GM12878 (cell line): ENCODE measurements at places on chromosomes 6 and 20.

DNA sequence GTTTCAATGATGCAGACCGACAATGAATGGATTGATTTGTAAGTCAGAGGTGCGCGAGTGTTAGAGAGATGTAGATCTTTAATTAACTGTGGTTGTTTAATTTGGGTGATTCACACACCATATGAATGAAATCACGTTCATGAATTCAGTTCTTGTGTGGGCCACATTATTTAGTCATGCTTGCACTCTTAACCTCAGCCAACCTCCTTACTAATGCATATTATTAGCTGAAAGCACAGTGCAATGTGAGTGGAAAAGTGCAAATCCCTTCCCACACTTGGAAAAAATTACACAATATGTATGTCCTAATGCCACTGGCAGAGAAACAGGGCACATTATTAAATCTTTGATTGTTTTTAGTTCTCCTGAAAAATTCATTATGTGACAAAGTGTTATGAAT, 512.5 kb downstream of the BCKDHB start:
- no peak for DNase-seq

DNA sequence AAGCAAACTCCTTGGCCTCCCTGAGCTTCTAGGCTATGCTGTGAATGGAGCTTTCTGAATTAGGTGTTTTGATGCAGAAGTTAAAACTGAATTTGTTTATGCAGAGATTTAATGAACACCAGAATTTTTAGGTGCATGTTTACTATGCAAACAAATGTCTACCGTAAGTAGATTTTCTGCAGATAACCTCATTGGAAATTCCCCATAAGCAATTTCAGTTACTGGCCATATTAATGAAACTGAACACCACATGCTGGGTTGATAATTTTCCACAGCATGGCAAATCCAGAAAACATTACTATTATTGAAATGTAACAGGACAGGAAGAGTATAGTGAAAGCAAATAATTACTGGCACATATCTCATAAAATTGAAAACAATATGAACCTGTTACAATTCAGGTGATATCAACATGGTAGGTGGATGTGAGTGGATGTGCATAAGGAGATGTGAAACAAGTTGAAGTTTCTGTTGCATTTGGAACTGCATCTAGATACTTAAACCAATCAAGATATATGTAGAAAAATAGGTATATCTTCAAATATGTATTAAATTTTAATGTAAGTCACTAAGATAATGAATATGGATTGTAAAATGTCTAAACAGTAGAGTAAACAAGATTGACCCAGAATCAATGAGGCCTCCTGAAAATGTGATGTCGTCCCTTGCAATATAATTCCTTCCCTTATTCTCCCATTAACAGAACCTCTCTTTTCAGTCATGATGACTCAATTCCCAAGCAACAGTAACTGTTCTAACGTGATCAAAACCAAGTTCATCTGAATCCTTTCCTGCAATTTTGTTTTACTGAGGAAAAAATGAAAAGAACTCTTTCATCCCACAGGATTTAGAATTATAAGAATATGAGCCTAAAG, 11.0 kb downstream of the PTCHD4 start:
- DNase-seq, result no peak

DNA sequence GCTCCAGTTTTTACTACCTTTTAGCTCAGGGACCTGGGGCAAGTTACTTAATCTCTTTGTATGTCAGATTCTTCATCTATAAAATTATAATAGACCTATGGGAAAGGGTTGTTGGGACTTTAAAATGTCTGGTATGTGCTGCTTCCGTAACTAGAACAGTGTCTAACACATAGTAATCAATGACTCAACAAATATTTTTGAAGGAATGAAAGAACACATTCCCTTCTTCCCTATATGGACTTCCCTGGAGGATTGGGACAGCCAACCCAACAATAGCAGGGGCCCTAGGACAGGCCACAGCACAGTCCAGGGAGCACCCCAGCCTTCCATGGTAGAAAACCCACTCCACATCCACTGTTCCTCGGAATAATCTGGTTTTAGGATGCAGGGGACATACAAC, 50.7 kb upstream of the TPD52L1 start:
- DNase-seq, result no peak

DNA sequence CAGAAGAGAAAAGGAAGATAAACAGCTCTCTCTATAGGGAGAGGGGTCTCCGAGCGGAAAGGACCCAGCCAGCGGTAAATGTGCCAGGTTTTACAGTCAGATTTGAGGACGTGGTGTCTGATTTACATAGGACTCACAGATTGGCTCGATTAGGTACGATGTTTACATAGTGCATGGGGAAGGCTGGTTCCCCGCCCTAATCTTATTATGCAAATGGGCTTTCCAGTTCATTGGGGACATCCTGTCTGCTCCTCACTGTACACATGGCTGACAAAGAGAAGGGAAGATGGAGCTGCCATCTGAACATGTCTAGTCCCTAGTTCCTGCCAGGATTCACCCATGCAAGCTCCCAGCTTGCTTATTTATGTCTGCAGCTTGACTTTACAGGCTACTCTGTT, 119.9 kb downstream of the RNF144B start:
- no peak for DNase-seq

DNA sequence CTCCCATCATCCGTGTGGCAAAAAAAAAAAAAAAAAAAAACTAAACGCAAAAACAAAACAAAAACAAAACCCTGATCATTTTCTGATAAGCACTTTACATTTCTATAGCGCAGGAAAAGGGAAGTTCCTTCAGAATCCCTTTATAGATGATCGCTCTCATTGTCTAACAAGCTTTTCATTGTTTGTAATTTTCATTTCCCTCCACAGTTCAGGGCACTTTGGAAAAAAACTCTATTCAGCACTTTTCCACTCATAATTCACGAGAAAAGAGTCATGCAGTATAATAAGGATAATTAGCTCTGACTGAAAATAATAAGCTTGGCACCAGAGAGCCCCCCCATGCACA, 89.4 kb upstream of the ATXN1 start:
- DNase-seq, result no peak

DNA sequence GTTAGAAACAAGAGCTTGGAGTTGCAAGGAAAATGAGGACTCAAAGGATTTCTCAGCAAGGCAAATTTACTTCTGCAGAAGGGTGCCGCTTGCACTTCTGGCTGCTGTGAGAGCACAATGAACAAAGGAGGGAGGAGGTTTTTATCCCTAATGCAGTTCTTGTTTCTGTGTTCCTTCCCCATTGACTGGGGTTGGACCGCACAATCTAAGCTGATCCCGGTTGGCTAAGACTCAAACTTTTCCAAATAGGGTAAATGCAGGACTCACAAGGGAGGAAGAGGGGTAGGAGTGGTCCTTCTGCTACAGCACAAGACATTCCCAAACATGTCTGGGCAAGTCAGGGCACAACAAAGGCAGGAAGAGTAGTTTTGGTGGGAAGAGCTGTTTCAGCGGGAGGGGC, 249.6 kb upstream of the MOCS1 start:
- no peak for DNase-seq

GRCh38 chr6:106913676-106914280, 60.8 kb downstream of the CD24 start:
- peak; percentile 63 for DNase-seq

GRCh38 chr20:42988319-42988718, 201.4 kb downstream of the PTPRT start:
- no peak for DNase-seq

DNA sequence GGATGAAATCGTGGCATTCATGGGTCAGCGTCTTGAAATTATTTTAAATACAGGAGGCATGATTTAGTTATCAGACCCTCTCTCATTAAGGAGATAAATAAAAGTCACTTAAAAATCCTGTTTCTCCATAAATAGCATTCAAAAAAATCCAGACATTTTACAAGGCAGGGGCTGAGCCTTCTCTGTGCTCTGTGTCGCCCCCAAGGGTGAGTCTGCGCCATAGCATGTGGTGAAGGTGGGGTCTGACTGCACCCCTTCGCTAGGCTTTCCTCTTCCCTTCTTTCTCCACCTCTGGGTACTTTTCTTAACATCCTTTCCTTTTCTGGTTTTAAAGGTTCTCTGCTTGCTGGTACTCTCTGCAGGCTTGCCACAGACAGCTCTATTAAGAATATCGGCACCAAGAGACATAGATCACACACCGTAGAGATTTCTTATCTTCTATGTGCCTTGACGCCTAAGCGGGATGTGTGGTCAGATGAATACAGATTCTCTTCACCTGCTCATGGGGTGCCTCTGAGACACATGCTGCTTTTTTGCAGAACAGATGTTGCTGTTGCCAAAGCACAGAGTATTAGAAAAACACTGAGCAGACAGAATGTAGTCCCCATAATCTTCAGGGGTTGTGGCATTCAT, 20.1 kb upstream of the FAM209A start:
- DNase-seq, result no peak

DNA sequence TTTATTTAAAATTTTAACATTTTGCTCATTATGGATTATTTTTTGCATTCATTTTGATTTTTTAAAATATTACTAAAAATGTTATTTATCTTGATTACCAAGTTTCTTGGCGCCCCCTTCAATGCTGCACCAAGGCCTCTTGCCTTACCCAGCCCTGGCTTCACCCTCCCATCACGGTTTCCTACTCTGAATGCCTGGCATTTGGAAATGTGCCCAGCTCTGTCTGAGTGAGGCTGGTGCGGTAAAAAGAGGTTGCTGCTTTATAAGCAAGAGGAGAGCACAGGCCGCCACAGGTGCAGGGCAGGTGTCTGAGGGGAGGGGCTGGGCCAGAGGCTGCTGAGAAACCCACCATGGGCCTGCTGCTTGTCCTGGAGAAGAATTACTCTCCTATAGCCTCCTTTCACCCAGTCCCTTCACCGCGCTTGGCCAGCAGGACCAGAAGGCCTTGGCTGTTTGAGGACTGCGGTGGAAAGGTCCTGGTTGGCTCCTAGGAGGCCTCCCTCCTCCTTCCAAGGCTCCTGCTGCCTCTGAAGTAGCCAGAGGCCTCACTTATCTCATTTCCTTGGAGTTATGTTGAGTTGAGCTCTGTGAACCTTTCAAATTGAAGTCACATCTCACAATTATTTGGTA, 62.6 kb downstream of the BANF2 start:
- no peak for DNase-seq

GRCh38 chr6:134056046-134056445, 3.6 kb upstream of the SLC2A12 start:
- no peak for DNase-seq

- DNase-seq, result no peak
Observed at GRCh38 chr20:8365634-8366033, 233.6 kb downstream of the PLCB1 start.

DNA sequence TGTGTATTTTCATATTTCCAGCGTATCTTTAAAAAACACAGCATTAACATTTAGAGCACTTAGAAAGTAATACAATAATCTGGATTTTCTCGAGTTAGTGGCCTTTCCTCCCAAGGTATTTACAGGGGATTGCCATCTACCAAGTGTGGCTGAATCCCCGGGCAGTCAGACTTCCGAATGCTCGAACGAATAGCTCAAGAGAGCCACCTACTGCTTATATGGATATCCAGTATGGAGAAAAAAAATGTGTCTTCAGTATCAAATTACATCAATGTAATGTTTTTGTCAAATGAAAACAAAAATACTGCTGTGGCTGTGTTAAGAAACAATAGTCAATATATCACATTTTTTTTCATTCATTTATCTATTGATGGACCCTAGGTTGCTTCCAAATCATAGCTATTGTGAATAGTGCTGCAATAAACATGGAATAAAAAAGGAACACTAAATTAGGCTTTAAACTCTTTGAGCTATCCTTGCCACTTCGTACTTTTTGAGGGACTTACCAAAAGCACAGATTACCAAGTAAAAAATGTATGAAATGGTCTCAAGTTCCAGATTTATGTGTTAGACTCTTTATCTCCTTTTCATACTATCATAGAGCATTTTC, 654.5 kb upstream of the PTCHD4 start:
- no peak for DNase-seq

DNA sequence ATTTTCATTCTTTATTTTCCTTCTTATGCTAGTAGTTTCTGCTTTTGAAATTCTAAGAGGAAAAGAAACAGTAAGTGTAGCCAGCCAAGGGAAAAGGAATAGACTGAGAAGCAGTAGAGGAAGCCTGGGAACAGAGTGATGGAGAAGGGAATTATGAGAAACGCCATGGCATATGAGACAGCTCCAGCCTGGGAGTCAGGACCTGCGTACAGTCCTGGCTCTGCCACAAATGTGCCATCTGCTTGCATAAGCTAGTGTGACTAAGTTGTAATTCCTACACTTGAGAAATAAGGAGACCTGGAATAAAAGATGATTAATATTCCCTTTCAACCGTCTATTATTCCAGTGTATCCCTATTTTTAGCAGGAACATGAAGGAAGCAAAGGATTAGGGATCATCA, 47.5 kb downstream of the OSTM1 start:
- no peak for DNase-seq

GRCh38 chr6:109718991-109719390, 27.9 kb downstream of the FIG4 start:
- no peak for DNase-seq

- DNase-seq, result no peak
Observed at GRCh38 chr6:168440520-168441433, at the start of gene SMOC2. SMOC2 (plus strand) TSS chr6:168441184; CDS start chr6:168441371, 187 bp downstream.

- DNase-seq, result no peak
Observed at GRCh38 chr6:87151781-87152525, 3.4 kb upstream of the ZNF292 start.

GRCh38 chr6:43204271-43205105, 22.5 kb downstream of the CUL9 start:
- DNase-seq, result no peak

GRCh38 chr6:95128439-95128838, 448.9 kb upstream of the MANEA start:
- DNase-seq, result no peak

DNA sequence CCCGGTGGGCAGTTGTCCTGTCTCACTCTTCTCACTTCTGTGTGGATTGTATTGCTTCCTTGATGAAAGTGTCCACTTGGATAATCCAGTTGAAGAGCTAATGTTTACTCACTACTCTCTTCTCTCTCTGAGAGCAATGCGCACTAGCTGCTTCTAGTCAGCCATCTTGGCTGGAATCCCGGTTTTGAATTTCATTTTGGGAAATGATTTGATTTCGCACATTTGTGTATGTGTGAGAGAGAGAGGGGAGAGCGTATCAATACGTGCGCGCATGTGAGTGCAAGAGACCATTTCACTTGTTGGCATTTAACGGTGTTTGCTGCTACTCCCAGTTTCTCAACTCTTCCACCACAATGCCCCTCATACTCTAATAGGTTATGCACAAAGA, 67.8 kb downstream of the KLHL32 start:
- DNase-seq, result no peak

DNA sequence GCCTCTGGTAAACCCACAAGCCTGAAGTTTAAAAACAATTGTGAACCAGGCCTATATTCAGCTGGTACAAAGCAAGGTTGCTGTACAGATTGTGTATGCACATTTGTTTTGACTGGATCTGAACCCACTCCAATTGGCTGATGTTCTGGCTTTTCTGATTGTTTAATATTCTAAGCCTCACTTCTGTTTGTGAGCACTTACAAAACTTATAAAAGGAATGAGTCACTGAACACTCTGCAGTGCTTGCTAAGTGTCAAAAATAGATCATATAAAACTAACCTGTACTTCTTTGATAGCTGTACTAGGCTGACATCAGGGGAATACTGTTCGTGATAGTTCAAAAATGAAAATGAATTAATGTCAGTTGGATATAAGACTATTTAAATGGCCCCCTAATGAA, 12.1 kb downstream of the COL21A1 start:
- no peak for DNase-seq
